ENCODE measurements at places on chromosomes 3 and 15.
A peak's percentile ranks its signal among the peaks of the same experiment; 100 is the strongest.

DNA sequence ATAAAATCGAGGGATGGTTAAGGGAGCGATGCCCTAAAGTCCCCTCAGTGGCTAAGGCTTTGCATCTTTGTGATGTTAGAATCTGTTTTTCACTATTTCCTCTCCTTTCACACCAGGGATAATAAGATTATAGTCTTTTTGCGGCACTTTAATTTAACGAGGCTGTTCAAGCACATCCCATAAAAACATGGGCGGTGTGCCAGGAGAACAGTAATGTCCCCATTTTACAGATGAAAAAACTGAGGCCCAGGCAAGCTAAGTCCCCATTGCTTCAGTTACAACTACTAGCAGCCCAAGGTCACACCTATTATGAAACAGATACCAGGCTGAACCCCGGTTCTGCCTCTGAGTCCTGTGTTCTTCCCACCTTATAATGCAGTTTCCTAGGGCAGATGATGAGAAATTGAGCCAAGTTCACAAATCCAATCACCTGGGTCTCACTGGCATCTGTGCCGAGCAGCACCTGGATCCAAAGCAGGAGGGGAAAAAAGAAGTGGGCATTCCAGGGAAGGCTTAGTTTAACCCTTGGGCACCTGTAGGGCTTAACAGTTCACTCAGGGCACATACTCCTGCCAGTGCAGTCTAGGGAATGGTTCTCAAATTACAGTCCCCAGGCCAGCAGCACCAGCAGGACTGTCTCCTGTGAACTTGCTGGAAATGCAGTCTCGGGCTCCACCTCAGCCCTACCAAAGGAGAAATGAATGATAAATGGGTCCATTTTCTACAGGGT is 169.3 kb downstream of the RAB11A start:
- no peak for DNase-seq

DNA sequence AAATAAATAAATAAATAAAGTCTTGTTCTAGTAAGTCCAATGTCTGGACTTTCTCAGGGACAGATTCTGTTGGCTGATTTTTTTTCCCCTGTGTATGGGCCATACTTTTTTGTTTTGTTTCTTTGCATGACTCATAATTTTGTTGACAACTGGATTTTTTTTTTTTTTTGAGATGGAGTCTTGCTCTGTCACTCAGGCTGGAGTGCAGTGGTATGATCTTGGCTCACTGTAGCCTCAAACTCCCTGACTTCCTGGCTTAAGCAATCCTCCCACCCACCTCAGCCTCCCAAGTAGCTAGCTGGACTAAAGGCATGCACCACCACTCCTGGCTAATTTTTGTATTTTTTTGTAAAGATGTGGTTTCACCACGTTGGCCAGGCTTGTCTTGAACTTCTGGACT is 38.9 kb downstream of the TICRR start:
- no peak for DNase-seq

DNA sequence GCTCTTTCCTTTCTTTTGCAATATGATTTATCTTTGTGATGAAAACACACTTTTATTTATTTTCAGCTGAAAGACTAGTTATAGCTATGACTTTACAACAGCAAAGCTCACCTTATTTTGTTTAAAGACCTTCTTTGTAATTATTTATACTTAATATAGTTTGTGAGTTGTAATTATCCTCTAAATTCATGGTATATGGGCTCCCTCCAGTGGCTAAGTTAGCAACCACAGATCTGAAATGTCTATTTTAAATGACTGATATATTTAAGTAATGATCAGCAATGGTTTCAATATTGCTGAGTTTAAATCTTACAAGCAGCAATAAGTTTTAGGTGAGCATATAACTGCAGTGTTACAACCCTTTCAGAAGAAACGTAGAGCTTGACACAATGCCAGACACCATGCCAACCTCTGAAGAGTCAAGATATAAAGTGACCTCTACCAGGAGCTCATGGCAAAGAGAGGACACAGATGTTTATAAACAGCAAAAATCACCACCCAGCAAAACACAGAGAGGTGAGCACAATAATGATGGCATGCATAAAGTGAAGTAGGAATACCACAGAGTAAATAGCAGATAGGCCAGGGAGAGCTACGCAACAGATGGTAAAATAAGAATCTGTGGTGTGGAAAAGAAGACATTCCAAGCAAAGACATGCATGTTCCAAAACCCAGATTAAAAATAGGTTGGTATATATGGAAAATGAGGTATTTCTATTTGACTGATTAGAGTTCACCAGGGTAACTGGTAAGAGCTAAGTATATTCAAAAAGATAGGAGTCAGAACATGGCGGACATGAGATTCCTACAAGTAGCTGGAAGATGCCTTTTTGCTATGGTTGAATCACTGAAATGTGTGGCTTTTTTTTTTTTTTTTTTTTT is 143.7 kb upstream of the ZNF385D start:
- DNase-seq = peak; percentile 55

- DNase-seq = peak; percentile 54
Observed at GRCh38 chr15:83164111-83164770, 43.4 kb downstream of the HDGFL3 start.

DNA sequence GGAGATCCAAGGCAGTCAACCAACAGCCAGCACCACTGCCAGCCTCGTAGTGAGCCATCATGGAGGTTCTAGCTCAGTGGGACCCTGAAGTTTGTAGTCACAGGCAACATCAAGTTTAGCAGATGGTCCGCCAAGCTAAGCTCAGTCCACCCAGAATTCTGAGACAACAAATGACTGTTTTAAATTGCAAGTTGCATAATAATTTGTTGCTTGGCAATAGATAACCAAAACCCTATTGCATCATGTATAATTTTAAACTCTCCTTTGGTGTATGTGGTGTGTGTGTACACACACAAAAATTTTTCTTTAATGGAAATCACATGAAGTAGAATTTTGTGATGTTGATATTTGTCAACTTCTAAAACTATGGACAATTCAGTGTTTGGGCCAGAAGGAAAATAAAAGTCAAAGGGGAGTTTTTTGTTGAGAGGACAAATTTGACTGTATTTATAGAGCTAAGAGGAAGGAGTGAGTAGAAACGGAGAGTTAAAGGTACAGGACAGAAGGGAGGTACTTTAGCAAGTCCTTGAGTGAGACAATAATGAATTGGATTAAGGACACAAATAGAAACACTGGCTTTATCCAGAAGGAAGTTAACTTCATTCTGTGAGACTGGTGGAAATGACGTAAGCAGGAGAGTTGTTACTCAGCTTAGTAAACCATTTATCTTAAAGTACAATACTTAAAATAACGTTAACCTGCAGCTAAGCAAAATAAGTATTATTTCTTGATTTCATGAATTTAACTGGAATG is 83.6 kb downstream of the NCEH1 start:
- peak; percentile 56 for DNase-seq

DNA sequence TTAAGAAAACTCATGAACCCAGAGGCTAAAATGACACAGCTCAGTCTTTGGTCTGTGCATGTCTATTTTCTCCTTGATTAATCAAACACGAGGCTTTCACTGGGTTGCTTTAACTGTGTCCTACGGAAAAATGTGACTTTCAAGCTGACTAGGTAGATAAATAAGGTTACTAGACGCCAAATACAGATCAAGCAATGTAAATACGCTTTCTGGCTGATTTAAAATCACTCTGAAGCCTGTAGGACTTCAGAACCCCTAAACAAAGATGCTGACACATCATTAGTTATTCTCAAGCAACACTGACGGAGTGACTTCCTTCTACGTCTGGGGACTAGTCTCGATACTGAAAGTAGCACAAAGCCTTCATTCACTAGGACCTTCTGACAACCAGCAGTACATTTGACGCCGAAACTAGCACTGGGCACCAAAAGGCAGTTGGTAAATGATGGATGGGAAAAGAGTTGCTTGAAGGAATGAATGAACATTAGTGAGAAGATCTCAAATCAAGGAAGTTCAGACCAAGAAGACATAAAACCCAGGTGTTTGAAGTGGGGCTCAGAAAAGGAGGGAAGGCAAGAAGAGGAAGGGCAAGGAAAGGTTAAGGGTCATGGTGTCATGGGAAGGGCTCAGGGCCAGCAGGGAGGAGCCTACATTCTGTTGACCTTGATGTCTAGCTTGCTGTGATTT is 67.1 kb upstream of the CDV3 start:
- peak; percentile 47 for DNase-seq

GRCh38 chr15:78714890-78715289 is 73.9 kb upstream of the CHRNB4 start:
- peak; percentile 41 for DNase-seq

- no peak for DNase-seq
Observed at GRCh38 chr3:72782521-72782920, 65.7 kb downstream of the SHQ1 start.

GRCh38 chr3:101936419-101937356 is 87.4 kb downstream of the NFKBIZ start:
- peak; percentile 89 for DNase-seq

- DNase-seq = peak; percentile 82
Observed at GRCh38 chr3:27312044-27312668, 57.0 kb downstream of the NEK10 start.

- peak; percentile 48 for DNase-seq
Observed at GRCh38 chr3:57393977-57394376, 101.5 kb upstream of the ASB14 start.

DNA sequence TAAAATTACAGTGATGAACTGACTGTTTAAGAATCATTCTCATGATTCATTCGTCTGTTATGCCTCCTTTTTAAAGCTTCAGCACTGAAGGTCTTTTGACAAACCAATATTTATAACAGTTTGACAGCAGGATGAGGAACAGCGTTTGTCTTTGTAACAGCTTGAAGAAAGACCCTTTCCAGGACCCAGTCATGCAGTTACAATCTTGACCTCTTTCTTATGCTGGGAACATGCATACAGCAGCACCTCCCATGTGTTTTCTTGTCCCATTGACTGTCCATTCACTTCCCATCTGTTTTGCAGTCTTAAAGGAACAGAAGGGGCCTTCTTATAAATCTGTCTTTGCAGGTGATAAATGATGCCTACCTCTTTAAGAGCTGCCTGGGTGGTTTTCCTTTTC is 87.2 kb downstream of the OPA1 start:
- no peak for DNase-seq

DNA sequence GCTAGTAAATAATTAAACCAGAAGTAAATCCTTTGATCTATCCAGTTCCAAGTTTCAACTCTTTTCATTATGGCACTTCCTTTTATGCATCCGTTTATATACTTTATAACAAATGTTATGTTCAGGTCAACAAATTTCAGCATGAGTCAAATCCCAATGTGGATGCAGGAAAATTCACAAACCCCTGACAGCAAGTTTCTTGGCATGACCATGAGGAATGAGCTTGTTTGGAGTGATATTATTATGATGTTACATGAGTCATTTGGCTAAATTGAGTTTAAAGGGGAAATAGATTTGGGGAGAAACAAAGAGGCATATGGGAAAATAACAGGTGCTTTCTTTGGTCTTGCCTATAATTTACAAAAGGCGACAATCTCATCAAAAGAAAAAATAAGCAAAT is 32.1 kb upstream of the KCNMB2 start:
- DNase-seq = no peak

DNA sequence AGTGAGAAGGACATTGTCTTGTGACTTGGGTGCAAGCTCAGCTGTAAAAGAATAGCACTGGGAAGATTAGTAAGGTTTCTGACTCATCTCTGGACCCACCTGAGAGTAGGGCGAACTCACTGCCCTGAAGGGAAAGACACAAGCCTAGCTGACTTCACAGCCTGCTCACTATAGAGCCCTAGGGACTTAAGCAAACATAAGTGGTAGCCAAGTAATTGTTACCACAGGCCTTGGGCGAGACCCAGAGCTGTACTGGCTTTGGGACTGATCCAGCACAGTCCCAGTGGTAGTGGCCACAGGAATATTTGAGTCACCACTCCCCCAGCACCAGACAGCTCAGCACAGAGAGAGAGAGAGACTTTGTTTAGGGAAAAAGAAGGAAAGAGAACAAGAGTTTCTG is 429.9 kb downstream of the TBL1XR1 start:
- DNase-seq = no peak

DNA sequence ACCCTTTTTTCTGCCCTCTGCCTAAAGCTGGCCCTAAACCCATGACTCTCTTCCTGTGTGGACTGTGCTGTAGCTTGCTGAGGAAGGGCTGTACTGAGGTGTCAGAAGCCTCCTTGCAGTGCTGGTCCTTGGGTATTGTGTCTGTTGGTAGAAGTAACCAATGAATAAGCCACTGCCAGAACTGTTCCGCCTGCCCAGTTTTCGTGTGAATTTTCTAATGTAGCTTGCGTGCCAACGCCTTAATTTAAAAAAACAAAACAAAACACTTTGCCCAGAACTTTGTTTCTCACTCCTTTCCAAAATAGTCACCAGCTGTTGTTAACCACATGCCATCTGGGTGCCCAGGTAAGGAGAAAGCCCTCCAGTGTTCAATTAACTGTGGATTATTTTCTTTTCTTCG is 101.9 kb downstream of the KLHL25 start:
- no peak for DNase-seq

- no peak for DNase-seq
Observed at GRCh38 chr15:70829371-70830166, 24.4 kb downstream of the LARP6 start.

DNA sequence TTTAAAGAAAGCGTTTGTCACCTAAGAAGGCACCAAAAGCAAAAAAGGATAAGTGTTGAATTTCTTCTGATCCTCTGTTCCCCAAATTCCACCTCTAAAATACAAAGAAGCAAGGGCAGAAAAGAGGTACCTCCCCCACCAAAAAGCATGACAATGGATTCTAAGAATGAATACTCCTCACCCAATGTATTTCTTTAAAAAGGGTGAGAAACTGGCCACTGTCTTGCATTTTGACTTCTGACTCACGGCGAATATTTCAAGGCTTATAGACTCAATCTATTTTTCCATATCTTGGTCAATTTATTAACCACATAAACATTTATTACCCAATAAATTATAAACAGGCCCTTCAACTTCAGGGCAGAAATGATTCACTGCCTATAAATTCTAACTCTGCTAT is 131.1 kb downstream of the NR1I2 start:
- DNase-seq = no peak

DNA sequence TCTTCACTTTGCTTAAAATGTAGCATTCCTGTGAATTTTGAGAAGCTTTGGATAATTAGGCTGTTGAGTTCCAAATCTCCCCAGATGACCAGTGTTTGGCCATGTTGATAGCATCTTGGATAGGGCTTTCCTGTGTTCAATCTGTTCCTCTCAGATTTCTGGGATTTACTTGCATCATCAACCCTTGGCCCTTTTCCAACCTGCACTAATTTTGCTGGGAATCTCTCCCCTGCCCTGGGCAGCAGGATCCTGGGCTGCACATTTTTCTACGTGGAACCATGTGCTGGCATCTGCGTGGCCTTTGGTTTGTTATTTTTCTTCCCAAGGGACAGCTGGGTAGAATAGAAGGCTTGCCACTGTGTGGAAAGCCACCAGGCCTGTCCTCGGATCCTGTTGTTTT is 75.4 kb upstream of the PLXNA1 start:
- DNase-seq = no peak

GRCh38 chr15:43134157-43134635 is 810 bp downstream of the TMEM62 start:
- DNase-seq = no peak

DNA sequence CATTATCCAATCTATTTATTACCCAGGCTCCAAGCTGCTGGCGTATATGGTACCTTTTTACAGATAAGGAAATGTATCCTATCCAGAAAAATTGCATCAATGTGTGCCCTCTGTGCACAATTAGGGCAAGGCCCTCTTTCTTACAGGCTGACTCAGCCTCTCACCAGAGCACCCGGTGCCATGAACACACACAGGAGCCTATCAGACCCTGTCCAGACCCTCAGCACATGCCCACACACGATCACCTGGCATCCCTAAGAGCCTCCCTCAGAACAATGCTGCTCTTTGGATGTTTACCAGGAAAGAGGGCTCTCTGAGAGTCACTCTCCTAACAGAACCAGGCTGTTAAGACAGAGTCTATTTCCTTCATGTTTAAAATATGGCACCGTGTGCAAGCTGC is 460.0 kb upstream of the TBL1XR1 start:
- no peak for DNase-seq
